ENCODE measurements at places on chromosomes 7 and 10. TPM values are rescaled to one million over a fixed set of nuclear protein-coding genes. Genes with fewer than 3 reads are reported as not detected.

The SLC13A1 gene
- not detected for total RNA-seq

The TAF3 gene
- 2.7 TPM for total RNA-seq

The ACSM6 gene
- total RNA-seq = not detected

The SPDYE9 gene
- total RNA-seq = not detected

The CCSER2 gene
- total RNA-seq = 102 TPM

DNA sequence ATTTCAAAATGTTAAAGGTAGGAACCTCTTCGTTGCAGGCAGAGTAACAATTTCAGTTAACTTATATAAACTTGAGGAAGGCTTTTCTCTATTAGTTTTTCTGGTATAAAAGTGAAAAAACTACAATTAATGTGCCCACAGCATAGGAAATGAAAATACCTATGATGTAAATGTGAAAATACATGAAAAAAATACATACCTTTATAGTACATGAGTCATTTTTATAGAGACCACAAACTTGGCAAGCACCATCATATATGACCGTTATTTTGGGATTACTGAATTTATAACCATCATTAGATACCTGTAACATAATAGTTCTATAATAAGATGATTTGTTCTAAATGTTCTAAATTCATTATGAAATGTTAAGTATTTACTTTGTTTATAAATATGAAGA is 42.7 kb downstream of the VWDE start:
- no peak for DNase-seq

- no peak for DNase-seq
These were observed 128.8 kb downstream of the ZMIZ1 start for GRCh38 chr10:79197558-79197957.

DNA sequence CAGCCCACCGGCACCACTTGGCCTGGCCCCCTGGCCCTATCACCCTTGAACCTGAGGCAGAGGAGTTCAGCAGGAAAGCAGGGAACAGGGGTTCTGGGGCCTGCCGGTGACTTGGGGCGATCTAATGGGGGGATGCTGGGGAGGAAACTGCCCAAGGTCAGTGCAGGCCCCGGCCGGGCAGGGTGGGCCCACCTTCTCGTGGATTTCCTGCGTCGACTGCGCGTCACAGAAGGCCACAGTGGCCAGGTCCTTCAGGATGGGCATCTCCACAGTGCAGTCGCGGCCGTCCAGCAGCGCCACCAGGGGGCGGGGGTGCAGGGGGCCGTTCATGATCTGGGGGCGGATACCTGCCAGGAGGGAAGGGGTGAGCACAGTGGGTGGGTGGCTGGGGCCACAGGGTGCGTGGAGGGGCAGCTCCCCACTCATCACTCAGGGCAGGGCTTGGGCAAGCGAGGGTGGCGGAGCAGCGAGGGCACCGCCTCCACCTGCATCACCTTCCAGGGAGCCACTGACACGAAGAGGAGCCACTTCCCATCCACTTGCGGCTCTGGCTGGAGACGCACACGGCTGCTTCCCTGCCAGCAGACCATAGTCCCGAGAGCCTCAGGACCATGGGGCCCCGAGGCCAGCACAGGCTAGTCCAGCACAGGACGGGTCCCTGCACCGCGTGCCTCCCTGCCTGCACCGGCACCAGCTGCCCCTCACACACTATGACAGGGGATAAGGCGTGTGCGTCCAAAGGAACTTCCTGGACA is 61.4 kb downstream of the ZRANB1 start:
- DNase-seq = no peak

- no peak for DNase-seq
These were observed 53.7 kb upstream of the KDM7A start for GRCh38 chr7:140230516-140230860.

DNA sequence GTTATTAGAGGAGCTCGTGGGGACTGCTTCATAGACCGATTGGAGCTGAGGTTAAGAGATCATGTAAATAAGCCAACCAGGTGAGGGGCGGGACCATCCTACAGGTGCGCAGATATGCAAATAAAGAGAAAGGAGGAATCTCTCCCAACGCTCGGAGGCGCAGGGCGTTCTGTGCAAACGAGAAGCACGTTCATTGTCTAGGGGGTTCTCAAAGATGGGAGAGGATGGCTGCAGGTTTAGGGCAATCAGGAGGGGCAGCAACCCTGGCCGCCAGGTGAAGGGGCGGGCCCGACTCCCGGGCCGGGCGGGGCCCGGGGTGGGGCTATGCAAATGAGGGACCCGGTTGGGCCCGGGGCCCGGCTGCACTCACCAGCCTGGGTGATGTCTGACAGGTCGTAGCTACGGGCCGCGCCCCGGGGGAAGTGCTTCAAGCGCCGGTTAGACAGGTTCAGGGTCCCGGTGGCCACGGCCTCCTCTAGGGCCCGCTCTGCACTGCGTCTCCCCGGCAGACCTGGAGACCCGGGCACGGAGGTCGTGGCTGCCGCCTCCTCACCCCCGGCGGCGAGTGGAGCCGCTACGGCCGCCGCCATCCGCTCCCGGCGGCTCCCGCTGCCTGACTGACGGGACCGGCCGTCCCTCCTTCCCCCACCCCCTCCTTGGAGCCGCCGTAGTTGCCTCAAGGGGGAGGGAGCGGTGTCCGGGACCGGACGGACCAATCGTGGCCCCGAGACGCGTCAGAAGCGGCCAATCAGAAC is at the start of gene LRCH4:
LRCH4 (minus strand) TSS at position 619 of the 755 bp plus-strand sequence; CDS start at position 590, 29 bp downstream.
- DNase-seq = no peak

DNA sequence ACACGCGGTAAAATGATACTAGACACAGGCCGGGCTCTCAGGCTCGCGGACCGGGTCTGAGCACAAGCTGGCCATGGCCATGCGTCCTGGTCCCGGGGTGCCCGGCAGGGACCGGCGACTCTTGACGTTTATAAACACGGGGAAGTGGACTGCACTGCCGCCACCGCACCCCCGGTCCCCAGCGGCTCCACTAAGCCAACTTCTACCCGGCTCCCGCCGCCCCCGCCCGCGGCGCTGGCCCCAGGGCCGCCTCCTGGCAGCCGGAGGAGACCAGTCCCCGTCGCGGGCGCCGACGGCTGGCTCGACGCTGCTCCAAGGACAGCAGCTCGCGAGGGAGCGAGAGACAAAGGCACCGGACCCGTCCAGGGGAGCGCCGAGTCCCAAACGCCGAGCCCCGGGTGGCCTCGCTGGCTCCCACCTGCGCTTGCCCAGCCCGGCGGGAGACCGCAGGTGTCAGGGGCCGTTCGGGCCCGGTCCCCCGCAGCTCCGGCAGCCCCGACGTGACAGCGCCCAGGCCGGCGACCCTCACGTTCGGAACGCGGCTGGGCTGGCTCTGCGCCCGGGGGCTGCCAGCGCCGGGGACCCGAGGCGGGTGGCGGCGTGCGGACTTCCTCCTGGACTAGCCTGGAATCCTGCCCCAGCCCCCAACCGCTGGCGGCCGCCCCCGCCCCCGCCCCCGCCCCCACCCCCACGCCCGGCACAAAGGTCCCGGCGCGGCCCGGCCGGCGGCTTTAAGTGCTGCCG is 517 bp downstream of the ITGB1 start:
- peak; percentile 31 for DNase-seq

DNA sequence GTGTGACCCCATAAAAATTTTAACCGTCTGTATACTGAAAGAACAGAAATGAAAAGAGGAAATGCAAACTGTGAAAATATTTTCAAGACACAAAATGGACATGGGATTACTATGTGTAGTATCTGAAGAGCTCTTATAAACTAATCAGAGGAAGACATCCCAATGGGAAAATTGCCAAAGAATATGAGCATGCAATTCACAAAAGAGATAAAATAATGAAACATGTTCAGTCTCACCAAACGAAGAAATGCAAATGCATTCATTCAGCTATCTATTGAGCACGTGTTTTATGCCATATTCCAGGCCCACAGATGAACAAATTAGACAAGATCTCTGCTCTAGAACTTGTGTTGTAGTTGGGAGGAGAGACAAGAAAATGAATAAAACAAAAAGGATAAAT is 63.2 kb downstream of the NHLRC2 start:
- no peak for DNase-seq

DNA sequence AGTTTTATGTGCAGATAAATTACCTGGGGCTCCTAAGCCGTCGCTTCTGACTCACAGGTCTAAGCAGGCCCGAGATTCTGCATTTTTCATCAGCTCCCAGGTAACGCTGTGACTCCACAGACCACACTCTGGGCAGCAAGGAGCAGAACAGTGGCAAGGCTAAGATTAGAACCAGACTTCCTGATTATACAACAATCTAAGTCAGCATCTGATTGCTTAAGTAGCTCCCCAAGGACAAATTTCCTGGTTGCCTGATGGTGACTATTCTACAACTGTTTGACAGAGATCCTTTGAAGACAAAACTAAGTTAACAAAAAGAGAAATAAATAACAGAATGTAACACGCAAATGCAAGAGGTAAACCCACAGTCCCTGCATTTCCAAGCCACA is 69.0 kb downstream of the CREB3L2 start:
- no peak for DNase-seq

All from occipital lobe (tissue), 3 donors.